ENCODE measurements at places on chromosomes 3 and 15. TPM values are rescaled to one million over a fixed set of nuclear protein-coding genes. Genes with fewer than 3 reads are reported as not detected.

GREM1 gene
- 1.6 TPM for total RNA-seq

- peaks cover 1% of the 10 kb centered on the region for H3K4me1 ChIP-seq
- DNase-seq = no peak
- H3K27ac ChIP-seq = no peak overlapping the region
- no peaks in the 10 kb centered on the region for H3K27me3 ChIP-seq
Measured at GRCh38 chr3:197226179-197226578, 72.2 kb downstream of the DLG1 start.

OR5H1 gene
- not detected for total RNA-seq

SLC25A26 gene
- total RNA-seq = 9.9 TPM

- DNase-seq = no peak
- H3K27me3 ChIP-seq = no peaks in the 10 kb centered on the region
- no peak overlapping the region for H3K4me3 ChIP-seq
- no peak overlapping the region for H3K27ac ChIP-seq
Measured at GRCh38 chr15:68268405-68268804, 9.1 kb upstream of the FEM1B start.

GOLGA8Q gene
- total RNA-seq = 0.47 TPM

DNA sequence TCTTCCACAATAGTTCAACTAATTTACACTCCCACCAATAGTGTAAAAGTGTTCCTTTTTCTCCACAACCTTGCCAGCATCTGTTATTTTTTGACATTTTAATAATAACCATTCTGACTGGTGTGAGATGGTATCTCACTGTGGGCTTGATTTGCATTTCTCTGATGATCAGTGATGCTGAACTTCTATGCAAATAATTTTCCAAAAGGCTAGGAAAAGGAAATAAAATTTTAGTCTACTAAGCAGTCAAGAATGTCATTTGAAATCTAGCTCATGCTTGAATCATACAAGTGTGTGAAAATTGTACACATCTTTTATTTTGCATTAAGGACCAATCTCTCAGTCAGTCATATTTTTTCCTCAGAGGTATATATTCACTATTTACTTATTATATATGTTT lies 101.7 kb upstream of the UBP1 start:
- no peak for DNase-seq
- H3K4me3 ChIP-seq = no peak overlapping the region
- H3K4me1 ChIP-seq = no peaks in the 10 kb centered on the region
- no peaks in the 10 kb centered on the region for H3K27me3 ChIP-seq

All from liver (tissue), 10 donors.